ENCODE measurements at places on chromosomes 5 and 9.

DNA sequence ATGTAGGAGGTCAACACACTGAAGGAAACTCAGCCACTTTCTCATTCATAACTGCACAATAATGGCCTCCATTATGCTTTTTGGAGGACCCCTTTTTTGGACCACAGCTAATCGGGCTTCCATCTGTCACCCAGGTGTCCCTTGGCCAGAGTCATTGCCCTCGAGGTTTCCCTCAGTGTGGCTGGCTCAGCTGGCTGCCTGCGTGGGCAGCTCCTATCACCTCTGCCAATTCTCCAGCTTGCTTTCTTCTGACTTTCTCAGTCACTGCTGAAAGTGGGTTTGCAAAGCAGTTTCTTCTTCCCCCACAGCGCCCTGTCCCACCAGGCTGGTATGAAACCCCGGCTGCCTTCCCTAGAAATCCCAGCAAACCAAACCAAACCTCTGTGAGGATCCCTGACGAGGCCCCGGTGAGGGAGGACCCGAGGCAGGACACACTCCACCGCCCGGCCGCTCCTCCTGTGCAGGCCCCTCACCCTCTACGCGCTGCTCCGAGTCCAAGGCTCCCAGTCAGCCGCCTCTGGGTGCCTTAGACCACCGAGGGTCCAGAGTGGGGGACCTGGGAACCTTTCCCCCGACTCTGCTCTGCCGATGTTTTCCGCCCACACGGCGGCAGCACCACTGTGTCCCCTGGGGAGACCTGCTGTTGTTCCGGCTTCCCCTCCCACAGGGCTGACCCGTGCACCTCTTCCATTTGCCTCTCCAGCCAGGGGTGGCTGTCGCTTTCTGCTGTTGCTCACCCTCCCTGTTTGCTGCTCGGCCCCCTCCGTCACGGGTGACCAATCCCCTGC is 109.5 kb downstream of the TENT4A start:
- DNase-seq = no peak

DNA sequence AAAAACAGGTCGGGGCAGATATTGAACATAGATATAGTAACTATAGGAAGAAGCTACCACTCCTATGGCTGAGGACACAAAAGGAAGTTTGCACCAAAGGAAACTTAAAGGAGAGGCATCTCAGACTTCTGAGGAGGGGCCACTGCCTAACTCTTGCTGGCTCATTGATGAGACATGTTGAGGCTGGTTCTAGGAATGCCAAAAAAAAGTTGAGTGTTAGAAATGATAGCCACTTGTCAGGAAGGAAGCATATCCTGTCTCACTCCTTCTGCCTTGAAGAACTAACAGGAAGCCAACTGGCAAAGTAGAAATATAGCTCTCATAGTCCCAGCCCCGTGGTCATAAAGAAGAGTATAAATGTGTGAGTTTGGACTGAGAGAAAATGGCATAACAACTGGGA is 23.3 kb upstream of the STOM start:
- DNase-seq = no peak

DNA sequence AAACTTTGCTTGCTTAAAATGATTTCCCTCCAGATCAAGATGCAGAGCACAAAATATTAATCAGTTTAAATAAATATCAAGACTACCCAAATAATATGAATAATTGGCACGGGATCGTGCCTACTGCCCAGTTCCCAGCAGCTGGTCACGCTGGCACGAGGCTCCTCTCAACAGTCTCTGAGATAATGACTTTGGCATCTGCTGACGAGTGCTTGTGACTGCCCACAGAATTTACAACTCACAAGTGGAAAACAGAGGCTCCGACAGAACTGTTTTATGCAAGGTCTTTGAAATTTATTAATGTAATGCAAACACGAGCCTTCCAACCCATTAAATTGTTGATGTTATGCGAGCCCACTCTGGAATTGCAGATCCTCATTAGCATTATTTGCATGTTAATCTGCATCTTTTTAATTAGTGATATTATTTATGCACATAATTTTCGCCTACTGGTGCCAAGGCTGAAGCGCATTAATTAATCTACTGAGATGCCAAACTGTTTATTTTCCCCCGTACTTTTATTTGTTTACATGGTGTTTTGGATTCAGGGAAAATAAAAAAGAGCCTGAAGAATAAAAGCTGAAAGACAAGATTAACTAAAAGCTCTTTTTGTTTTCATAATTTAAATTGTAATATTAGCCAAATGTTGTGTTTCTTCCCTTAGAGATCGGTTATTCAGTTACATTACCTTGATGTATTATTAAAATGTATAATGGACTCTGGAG is 369.3 kb upstream of the IRX1 start:
- DNase-seq = no peak

GRCh38 chr9:7178729-7179128 is 421.0 kb downstream of the KDM4C start:
- DNase-seq = no peak

GRCh38 chr5:140256726-140257125 is 46.2 kb downstream of the PFDN1 start:
- DNase-seq = no peak

DNA sequence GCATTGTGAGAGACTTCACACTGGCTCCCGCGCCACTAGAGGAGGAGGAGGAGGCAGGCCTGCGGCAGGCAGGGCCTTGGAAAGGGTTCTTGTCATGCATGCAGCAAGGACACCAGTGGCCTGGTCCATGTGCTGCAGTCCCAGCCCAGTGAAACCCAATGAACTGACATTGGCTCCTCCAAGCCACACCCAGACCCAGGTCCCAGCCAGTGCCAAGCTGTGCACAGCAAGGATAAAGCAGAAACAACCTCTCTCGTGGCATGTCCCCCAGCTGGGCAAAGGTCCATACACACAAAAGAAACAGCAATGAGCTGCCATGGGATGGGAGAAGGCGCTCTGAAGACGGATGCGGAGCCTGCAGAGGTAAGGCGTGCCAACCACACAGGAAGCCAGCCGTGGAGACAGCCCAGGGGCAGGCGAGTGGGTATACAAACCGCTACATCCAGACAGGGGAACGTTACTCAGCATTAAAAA is 89.2 kb downstream of the SEMA4D start:
- DNase-seq = peak; percentile 80

- DNase-seq = no peak
Measured at GRCh38 chr5:111132731-111133435, 40.7 kb downstream of the WDR36 start.

GRCh38 chr9:77903666-77904285 is 127.8 kb downstream of the GNAQ start:
- no peak for DNase-seq

DNA sequence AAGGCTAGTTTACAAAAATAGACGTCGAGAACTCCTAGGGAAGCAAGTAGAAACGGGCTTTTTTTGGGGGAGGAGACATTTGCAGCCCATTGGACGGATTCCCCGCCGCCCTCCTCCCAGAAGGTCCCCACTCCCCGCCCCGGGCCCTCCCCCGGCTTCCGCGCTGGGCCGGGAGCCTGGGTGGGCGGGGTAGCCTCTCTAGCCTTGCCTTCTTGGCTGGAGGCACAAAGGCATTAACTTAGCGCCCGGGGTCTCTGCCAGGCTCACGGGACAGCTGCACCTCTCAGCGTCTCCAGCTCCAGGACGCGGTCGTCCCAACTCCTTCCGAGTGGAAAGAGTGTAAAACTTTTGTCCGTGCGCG is at the start of gene DMRTA1:
DMRTA1 (plus strand) TSS at position 236 of the 361 bp plus-strand sequence. CDS start 242 bp downstream, outside the sequence.
- no peak for DNase-seq

DNA sequence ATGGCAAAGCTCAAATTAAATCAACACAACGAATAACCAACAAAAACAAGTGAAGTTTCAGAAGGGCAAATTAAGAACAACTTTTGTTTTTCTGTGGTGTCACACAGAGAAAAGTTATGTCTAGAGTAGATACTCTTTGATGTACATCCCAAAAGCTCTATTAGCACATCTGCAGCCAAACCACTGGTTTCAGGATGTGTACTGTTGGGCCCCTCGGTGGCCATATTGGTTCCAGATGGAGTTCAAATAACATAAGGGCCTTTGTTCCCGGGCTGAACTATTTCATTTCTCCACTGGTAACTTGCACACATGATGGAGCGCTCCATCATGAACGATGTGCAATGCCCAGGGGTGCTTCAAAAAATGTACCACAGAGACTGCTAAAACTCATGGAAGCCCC is 126.1 kb downstream of the SEMA5A start:
- DNase-seq = no peak

Data from central memory CD4-positive, alpha-beta T cell (primary cell).